H1 (cell line): ENCODE measurements at places on chromosomes 1 and 21. TPM values are rescaled to one million over a fixed set of nuclear protein-coding genes. Genes with fewer than 3 reads are reported as not detected.

Gene MPL
- 0.08 and 0.11 TPM in 2 replicates for polyA plus RNA-seq

Gene LINGO4
- polyA plus RNA-seq = 0.03 TPM in 1 of 2 replicates, not detected in the other

Gene LCE6A
- polyA plus RNA-seq = not detected in 2 replicates

Gene RBM11
- polyA plus RNA-seq = 6.2 and 10.1 TPM in 2 replicates

Gene NOS1AP
- 2.4 and 4.9 TPM in 2 replicates for polyA plus RNA-seq

Gene IQCC
- 1.9 and 2.5 TPM in 2 replicates for polyA plus RNA-seq

Gene LHX8
- polyA plus RNA-seq = 0.25 and 0.50 TPM in 2 replicates

Gene GPATCH2
- polyA plus RNA-seq = 2.8 and 3.9 TPM in 2 replicates

Gene ADAMTS1
- 10.7 and 14.1 TPM in 2 replicates for polyA plus RNA-seq

Gene C1orf105
- not detected in 2 replicates for polyA plus RNA-seq

Gene RCSD1
- polyA plus RNA-seq = 0.35 and 0.47 TPM in 2 replicates

Gene ITGB2
- 0.63 and 0.89 TPM in 2 replicates for polyA plus RNA-seq

Gene CRYAA
- polyA plus RNA-seq = not detected in 2 replicates

Gene FCGR2B
- polyA plus RNA-seq = 0.05 and 0.11 TPM in 2 replicates
